ENCODE measurements at places on chromosomes 2 and 18.

GRCh38 chr18:22230471-22230945 lies 61.1 kb downstream of the GATA6 start:
- DNase-seq = no peak

- no peak for DNase-seq
Observed at GRCh38 chr18:53941601-53942338, 282.7 kb downstream of the MBD2 start.

- DNase-seq = no peak
Observed at GRCh38 chr2:238895361-238895882, 47.5 kb downstream of the TWIST2 start.

GRCh38 chr2:223841436-223842190 lies 4.2 kb upstream of the AP1S3 start:
- no peak for DNase-seq

GRCh38 chr2:88831792-88832248 lies 140.3 kb downstream of the RPIA start:
- peak; percentile 17 for DNase-seq

Measured in Panc1 (cell line).